ENCODE measurements at places on chromosomes 5 and 9. TPM values are rescaled to one million over a fixed set of nuclear protein-coding genes. Genes with fewer than 3 reads are reported as not detected.

The ZDHHC11 gene
- total RNA-seq: 0.85 TPM

The HTR4 gene
- not detected for total RNA-seq

The REEP5 gene
- total RNA-seq: 38.6 TPM

The PLAC8L1 gene
- not detected for total RNA-seq

The PSD2 gene
- total RNA-seq: not detected

The ZNF454 gene
- total RNA-seq: 1.5 TPM

The TMEM171 gene
- 3.5 TPM for total RNA-seq

The IFNB1 gene
- total RNA-seq: not detected

The AHRR gene
- 16.0 TPM for total RNA-seq

The HAPLN1 gene
- total RNA-seq: 7.4 TPM

The SAPCD2 gene
- total RNA-seq: 0.34 TPM

The BAAT gene
- not detected for total RNA-seq

The SELENOP gene
- total RNA-seq: 134 TPM

The PDLIM7 gene
- 195 TPM for total RNA-seq

The C9orf153 gene
- not detected for total RNA-seq

The HBEGF gene
- 1.3 TPM for total RNA-seq

The ORM2 gene
- total RNA-seq: not detected

The OR1Q1 gene
- not detected for total RNA-seq

The IDNK gene
- total RNA-seq: 1.1 TPM

The UBAC1 gene
- total RNA-seq: 37.9 TPM

The C5orf52 gene
- total RNA-seq: not detected

The CEL gene
- 0.70 TPM for total RNA-seq

The ATG10 gene
- 0.77 TPM for total RNA-seq

The LHX6 gene
- total RNA-seq: not detected

The TXNDC8 gene
- total RNA-seq: not detected

The NUDT12 gene
- 4.4 TPM for total RNA-seq

The MLANA gene
- total RNA-seq: not detected

The SPINK13 gene
- not detected for total RNA-seq

The WNK2 gene
- not detected for total RNA-seq

The TSLP gene
- 0.47 TPM for total RNA-seq

The TRIM7 gene
- total RNA-seq: 0.94 TPM

The TNFSF15 gene
- total RNA-seq: 0.26 TPM

The SUSD3 gene
- total RNA-seq: 8.6 TPM

The PCSK1 gene
- 1.4 TPM for total RNA-seq

The SLC34A1 gene
- total RNA-seq: not detected

The WDR55 gene
- 11.1 TPM for total RNA-seq

The ELOVL7 gene
- not detected for total RNA-seq

The PCDHGC5 gene
- total RNA-seq: 0.58 TPM

The PCYOX1L gene
- 12.8 TPM for total RNA-seq

The PCDHGA5 gene
- 2.1 TPM for total RNA-seq

The FOXD4L6 gene
- total RNA-seq: 0.09 TPM

The CDH18 gene
- 0.60 TPM for total RNA-seq

The PCDHA6 gene
- total RNA-seq: 0.17 TPM

The CHSY3 gene
- total RNA-seq: 12.7 TPM

The GRM6 gene
- total RNA-seq: not detected

The LEAP2 gene
- not detected for total RNA-seq

The RLN1 gene
- total RNA-seq: 3.7 TPM

The ECM2 gene
- 11.4 TPM for total RNA-seq

The SFXN1 gene
- total RNA-seq: 34.0 TPM

The SWI5 gene
- total RNA-seq: 40.8 TPM

The THOC3 gene
- total RNA-seq: 35.7 TPM

The LCN9 gene
- not detected for total RNA-seq

The BRINP1 gene
- 0.35 TPM for total RNA-seq
